Stimulated activated CD4-positive, alpha-beta T cell treated with anti-CD3 and anti-CD28 coated beads, Interleukin-15, amount 100 ng/mL, for 24 hours (primary cell): ENCODE measurements at places on chromosomes 5 and 9.

GRCh38 chr9:125547368-125547767 is 159.6 kb downstream of the MAPKAP1 start:
- no peak for DNase-seq

DNA sequence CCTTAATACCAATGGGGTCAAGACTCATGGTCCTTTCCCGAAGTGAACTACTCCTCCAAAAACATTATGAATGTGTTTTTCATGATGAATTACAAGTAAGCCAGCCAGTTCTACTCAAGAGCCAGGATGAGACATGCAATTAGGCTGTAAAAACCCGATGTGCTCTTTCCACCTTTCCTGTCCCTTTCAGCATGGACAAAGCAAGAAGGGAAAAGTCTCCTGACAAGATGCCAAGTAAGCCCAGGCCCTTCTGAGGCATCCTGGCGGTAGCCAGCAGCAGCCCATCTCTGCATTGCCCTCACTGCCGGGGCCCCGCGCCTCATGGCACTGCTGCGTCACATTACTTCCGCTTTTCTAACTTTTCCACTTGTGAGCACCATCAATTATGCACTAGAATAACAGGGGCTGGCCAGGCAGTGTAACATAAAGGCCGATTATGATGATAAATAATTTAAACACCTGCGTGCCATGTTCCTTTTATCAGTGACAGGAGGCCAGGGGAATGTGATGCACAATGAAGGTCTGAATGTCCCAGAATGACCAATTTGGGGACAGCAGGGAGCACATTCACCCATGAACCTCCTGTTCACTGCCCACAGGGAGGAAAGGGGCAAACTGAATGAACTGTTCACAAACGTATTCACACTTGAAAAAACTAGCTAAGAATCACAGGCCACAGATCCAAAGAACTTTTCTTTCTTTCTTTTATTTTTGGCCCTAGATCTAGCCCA is 37.4 kb downstream of the EFNA5 start:
- DNase-seq: no peak

DNA sequence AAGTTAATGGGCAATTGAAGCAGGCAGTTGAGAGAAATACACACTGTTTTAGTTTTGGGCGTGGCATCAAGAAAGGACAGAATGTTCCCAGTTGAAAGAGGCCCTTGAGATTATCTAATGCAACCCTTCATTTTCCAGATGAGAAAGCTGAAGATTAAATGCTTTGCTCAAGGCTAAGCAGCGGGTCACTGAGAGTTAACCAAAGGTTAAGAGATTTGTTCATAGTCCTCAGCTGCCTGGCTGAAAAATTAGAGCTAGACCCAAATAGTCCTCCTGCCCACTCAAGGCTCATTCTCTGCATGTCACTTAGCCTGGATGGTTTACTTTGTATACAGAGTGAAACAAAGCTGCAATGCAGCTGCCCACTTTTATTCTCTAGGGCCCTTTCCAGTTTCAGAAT is 46.7 kb upstream of the MAMDC2 start:
- no peak for DNase-seq

GRCh38 chr9:97553141-97553540 is 51.7 kb downstream of the TMOD1 start:
- no peak for DNase-seq

GRCh38 chr5:168885324-168886120 is 306.4 kb upstream of the PANK3 start:
- no peak for DNase-seq

DNA sequence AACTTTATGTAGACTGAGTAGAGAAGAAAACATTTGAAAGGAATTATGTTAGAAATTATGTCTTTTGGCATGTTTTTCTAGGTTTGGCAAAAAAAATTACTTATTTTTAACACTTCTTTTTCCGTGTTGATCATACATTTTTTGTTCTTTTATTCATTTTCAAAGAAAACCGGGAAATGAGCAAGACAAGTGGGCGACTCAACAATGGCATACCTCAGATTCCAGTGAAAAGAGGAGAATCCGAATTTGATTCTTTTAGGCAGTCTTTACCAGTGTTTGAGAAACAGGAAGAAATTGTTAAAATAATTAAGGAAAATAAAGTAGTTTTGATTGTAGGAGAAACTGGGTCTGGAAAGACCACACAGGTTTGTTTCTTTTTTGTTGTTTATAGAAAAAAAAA is 12.9 kb downstream of the YTHDC2 start:
- no peak for DNase-seq

DNA sequence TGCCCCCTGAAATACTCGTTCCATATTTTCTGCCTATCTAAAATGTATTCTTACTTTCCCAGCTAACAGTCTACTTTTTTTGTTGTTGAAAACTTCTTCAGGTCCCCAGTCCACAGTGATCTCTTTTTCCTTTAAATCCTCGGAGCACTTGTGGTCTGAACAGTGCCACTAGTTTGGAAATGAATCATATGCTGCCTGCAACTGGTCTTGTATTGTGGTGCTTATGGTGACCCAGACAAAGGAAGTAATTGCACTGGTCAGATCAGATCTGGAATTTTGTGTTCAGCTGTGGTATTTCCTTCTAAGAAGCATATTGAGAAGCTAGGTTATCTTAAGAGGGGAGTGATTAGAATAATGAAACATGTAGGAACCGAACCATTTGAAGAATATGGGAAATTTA is 2.9 kb downstream of the UNC13B start:
- no peak for DNase-seq

DNA sequence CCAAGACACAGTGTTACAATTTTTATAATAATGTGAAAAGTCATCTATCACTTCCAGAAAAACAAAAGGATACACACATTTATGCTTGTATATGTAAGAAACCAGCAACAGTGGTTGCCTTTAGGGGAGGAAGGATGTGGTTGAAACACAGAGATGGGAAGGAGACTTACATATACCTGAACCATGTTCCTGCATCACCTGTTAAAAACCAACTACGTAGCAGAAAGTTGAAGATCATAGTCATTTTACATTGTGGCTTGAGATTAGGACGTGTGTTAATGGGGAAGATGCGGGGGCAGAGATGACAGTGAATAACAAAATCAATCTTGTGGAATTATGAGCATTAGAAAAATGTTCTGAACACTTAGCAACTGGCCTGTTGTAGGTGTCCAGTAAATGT is 307.3 kb downstream of the MLLT3 start:
- DNase-seq: peak; percentile 29

- no peak for DNase-seq
These were observed 4.4 kb downstream of the FGF10 start for GRCh38 chr5:44384816-44385215.

GRCh38 chr9:131661568-131662288 is 78.1 kb downstream of the RAPGEF1 start:
- DNase-seq: peak; percentile 82

DNA sequence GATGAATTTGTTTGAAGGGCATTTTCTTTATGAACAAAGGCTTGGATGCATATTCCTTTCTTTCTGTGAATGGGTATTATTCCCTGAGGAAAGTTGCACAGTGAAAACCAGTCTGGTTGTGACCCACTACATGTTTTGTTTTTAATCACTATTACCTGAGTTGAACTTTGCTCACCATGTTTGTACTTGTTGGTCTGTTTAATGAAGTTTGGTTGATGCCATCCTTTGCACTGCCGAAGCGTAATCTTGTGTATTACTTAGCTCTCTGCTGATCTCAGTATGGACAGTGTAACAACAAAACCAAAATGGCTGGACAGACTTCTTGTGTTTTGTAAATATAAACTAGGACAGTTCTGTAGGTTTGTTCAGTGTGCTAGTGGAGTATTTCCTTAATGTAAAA is 38.1 kb downstream of the UGCG start:
- no peak for DNase-seq

DNA sequence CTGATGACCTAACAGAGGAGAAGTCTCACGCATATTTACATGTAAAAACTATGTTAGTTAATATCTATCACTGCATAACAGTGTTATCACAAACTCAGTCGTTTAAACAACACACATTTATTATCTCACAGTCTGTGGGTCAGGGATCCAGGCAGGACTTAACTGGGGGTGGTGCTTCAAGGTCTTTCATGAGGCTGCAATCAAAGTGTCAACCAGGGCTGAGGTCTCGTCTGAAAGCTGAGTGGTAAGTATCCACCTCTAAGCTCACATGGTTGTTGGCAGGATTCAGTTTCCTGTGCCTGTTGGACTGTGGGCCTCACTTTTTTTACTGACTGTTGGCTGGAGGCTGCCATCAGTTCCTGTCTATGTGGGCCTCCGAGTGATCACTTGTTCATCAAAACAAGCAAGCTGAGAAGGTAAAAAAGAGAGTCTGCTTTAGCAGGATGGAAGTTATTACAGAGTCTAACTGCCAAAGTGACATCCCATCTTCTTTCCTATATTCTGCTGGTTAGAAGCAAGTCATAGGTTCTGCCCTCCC is 188.6 kb downstream of the CARTPT start:
- no peak for DNase-seq

DNA sequence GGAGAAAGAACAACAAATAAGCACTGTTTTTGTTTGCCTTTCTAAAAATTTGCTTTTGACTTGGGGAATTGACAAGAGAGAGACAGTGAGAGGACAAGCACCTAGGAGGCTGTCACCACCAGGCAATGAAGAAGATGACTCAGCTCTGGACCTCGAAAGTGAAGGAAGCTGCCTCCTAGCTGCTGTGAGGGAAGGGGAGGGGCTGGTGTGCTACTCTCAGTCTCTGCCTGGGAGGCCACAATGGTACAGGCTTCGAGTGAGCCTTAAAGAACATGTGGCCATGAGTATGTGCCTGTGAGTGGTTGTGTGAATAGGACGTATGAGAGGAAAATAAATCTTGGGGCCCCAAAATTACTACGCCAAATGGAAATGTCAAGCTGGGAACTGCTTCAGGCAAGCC is 7.1 kb upstream of the PLK2 start:
- DNase-seq: peak; percentile 30

GRCh38 chr9:131853434-131853833 is 113.6 kb upstream of the RAPGEF1 start:
- no peak for DNase-seq

DNA sequence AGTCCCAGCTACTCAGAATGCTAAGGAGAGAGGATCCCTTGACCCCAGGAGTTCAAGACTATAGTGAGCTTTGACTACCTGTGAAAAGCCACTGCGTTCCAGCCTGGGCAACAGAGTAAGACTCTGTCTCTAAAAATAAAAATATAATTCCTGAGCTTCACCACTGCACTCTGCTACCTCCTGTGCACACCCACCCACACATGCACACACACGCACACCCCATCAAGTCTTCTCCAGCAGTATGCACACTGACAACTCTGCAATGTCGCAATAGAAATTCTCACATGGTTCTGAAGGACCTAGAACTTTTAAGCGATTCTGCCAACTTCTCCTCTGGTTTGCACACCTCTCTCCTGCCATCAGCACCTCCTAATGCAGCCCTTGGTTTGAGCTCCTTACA is 47.5 kb upstream of the FAT2 start:
- DNase-seq: no peak

- no peak for DNase-seq
These were observed 46.1 kb downstream of the ENC1 start for GRCh38 chr5:74594137-74595040.

DNA sequence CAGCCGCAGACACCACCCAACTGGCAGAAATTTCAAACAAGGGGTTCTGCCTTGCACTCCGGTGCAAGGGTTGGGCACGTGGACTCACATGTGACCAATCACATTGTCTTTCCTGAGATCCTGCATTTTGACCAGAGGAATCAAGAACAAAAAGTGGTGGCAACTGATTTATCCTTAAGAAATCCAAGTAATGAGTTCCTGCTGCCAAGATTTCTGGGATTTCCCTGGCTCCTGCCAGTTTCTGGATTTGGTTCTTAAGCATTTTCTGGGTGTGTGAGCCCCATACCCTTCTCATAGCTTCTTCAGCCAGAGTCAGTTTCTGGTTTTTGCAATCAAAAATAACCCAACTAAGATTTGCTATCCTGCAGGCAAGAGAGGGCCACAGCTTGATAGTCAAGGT is 17.4 kb upstream of the KCNIP1 start:
- DNase-seq: no peak

GRCh38 chr5:161314033-161314432 is 232.5 kb downstream of the GABRB2 start:
- DNase-seq: no peak

- DNase-seq: no peak
These were observed 10.0 kb upstream of the DOLPP1 start for GRCh38 chr9:129070696-129071525.

DNA sequence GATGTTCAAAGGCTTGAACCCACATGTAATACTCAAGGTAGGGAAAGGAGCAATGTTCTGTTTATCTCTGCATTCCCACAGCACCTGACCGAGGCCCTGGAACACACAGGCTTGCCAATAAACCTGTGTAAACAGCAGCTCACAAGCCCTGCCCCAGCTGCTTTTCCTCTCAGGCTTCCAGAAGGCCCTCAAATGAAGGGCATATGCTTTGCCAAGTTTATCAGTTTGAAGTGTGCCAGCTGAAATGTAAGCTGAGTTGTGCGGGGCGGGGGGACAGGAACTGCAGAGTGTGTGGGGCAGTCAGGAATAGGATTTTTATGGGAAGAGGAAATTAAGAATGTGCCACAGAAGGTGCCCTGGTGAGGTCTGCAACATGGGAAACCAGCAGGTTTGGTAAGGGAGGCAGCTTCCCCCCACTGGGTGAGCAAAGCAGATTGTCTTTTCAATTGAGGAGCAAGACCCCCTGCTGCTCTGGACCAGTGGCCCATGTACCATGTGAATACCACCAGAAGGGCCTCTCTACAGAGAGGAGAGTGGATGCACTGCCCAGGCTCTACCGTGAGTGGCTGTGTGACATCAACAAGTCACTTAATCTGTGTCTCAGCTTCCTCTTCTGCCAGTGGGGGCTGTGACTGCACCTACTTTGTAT is 194.8 kb downstream of the SPOCK1 start:
- DNase-seq: no peak

GRCh38 chr5:141040771-141041426 is 10.3 kb upstream of the PCDHB1 start:
- DNase-seq: peak; percentile 82
